ENCODE measurements at places on chromosomes 4 and X.
A peak's percentile ranks its signal among the peaks of the same experiment; 100 is the strongest.

- DNase-seq = no peak
Observed at GRCh38 chr4:174349156-174349555, 65.4 kb downstream of the CEP44 start.

DNA sequence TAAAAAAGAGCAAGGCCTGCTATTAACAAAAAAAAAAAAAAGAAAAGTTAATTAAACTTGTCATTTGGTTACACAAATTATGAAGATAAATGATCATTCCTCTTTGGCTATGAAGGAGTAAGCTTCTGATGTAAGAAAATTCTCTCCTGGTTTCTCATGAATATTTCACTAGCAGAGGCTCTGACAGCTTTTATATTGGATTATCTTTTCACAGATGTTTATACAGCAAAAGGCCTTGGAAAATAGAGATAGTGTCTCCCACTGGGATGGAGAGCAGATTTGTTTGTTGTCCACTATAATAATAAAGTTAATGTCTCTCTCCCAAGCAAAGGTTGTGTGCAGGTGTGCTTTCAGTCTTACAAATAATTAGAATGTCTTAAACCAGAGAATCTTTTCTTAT lies 40.7 kb upstream of the PDGFC start:
- no peak for DNase-seq

DNA sequence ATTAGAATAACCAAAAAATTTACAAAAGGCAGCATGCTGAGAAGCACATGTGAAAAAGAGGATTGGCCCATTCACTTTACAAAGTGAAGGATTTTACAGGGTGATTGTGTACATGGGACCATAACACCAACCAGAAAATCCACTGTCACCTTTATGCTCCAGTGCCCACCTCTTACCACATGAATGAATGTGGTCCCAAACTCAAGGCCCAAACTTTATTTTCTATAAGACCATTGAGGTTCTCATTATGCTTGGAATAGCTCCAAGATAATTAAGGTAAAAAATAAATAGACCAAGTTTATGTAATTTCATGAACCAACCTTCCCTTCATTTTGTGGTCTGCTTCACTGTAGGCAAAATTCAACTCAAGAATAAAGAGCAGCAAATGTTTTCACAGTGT lies 24.3 kb upstream of the MYOZ2 start:
- no peak for DNase-seq

GRCh38 chr4:133759428-133759827 lies 442.2 kb downstream of the PABPC4L start:
- no peak for DNase-seq

DNA sequence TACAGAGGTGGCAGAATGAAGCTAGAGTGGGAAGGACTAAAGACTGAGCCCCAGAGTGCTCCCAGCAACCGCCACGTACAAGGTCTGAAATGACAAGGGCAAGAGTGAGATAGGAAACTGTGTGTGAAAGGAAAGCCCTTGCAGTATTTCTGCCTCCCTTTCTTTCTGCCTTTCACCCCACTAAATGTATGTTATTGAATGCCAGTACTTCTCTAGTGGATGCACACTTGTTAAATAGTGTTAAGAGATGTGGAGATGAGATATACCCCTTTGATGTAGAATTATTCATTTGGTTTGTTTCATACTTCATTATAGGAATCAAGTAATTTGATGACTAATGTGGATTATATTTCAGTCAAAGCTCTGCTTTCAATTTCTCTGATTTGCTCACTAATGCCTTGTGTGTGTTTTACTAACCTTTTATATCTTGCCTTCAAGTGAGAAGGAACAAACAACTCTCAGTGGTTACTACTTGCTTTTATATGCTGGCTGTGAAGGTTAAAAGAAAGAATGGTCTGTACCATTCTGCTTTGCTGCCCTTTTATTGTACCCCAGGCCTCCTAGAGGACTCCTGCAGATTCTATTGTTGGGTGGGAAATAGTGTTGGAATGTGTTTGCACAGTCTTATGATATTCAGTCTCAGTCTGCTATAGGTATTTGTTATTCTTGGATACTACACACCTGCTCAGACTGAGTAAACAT lies 8.0 kb upstream of the ANXA3 start:
- DNase-seq = no peak

DNA sequence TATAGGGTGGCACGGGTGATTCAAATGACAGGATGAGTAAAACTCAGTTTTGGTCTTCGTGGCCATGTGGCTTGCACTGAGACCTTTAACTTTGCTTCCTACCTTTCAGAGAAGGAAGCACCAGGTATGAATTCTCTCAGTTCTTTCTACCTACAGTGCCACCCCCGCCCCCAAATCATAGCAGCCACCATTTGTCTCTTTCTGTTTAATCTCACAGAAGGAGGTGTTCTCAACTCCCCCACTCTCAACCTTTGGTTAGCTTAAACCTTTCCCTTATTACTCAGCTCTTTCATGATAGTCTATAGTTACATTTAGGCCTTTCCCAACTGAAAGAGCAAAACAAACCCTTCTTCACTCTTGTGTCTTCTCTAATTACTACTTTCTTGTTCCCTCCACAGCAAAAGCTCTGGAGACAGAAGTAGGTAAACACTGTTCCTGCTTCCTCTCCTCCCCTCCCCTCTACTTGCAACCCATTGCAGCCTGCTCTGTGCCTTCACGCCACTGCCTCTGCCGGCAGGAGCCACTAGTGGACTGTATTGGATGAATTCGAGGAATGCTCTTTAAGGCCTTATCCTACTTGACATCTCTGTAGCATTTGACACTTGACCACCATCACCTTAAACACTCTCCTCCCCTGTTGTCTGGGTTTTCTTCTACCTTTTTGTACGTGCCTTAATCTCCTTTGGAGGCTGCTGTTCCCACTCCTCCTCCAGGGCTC lies 123.7 kb downstream of the AFF1 start:
- DNase-seq = peak; percentile 38

GRCh38 chr4:17762726-17763125 lies 18.7 kb downstream of the FAM184B start:
- DNase-seq = no peak

DNA sequence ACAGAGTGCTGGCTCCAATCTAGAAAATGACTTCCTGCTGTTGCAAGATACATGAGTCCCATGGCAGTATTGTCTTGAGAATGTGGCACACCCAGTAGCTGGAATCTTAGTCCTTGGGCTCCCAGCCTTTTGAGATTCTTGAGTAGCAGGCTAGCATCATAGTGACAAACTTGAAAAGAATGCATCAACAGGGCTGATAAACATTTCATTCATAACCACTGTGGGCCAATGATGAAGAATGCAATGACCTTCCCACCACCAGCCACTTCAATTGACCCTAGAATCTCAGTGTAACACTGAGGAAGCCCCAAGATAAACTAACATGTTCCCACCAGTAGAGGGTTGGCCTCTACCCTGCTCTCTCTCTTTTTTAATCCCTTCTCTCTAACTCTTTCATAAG lies 329.3 kb downstream of the GBA3 start:
- no peak for DNase-seq

DNA sequence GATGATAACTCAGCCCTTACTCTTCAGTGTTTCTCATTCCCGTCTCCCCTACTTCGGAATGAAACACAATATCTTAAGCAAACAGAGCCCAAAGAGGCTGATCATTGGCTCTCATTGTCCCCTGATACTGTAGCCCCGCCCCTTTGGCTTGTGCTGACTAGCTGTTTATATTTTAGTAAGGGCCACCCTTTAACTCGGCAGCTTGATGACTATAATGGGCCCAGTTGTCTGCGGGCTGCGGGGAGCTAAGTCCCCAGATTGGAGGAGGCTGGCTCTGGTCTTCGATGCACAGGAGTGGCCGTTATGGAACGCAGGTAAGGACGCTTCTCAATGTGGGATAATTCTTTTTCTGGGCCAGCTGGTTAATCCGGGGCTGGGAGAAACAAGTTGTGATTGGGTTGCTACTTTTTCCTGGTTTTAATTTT lies at the start of gene TRIM2:
TRIM2 (plus strand) TSS at position 197 of the 425 bp plus-strand sequence; CDS start at position 285, 88 bp downstream.
- DNase-seq = peak; percentile 61

DNA sequence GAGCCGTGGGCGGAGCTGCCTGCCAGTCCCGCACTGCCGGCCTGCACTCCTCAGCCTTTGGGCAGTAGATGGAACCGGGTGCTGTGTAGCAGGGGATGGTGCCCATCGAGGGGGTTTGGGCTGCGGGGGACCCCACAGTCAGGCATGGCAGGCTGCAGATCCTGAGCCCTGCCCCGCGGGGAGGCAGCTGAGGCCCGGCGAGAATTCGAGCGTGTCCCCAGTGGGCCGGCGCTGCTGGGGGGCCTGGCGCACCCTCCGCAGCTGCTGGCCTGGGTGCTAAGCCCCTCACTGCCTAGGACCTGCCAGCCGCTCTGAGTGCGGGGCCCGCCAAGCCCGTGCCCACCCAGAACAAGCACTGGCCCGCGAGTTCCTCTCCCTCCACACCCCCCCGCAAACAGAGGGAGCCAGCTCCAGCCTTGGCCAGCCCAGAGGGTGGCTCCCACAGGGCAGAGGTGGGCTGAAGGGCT lies 391.5 kb downstream of the SPOCK3 start:
- DNase-seq = no peak

DNA sequence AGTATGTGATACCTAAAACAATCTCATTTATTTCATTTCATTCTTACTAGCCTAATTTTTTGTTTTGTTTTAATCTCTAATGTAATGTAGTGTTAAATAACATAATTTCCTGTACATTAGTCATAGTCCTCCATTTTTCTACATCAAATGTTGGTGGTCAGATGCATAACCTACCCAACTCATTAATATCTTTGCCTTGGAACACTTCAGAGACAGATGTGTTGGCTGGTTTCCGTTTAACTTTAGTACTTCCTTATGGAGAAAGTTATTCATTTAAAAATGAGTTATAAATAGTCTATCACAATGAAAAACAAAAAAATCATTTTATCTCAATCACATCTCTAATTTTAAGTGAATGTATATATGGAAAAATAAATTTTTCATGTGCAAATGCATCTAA lies 190.2 kb downstream of the ANTXR2 start:
- DNase-seq = no peak

DNA sequence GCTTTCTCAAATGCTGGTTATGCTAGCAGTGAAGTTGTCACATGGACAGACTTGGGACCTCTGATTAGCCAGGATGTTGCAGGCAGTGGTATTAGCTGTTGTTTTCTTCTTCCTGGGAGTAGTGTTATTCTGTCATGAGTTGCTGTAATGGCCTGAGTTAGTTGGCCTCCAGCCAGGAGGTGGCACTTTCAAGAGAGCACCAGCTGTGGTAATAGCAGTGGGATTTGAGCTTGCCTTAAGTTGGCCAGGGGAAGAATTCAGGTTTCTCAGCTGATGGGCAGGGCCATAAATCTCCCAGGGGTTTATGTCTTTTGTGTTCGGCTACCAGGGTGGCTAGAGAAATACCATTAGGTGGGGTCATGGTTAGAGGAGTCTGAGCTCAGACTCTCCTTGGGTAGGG lies 132.6 kb downstream of the GLUD2 start:
- DNase-seq = no peak

- DNase-seq = no peak
Observed at GRCh38 chr4:77120886-77121508, 36.0 kb upstream of the CCNG2 start.

- no peak for DNase-seq
Observed at GRCh38 chrX:7088968-7089615, 58.4 kb upstream of the STS start.

- no peak for DNase-seq
Observed at GRCh38 chr4:20773144-20773997, 73.1 kb downstream of the PACRGL start.

DNA sequence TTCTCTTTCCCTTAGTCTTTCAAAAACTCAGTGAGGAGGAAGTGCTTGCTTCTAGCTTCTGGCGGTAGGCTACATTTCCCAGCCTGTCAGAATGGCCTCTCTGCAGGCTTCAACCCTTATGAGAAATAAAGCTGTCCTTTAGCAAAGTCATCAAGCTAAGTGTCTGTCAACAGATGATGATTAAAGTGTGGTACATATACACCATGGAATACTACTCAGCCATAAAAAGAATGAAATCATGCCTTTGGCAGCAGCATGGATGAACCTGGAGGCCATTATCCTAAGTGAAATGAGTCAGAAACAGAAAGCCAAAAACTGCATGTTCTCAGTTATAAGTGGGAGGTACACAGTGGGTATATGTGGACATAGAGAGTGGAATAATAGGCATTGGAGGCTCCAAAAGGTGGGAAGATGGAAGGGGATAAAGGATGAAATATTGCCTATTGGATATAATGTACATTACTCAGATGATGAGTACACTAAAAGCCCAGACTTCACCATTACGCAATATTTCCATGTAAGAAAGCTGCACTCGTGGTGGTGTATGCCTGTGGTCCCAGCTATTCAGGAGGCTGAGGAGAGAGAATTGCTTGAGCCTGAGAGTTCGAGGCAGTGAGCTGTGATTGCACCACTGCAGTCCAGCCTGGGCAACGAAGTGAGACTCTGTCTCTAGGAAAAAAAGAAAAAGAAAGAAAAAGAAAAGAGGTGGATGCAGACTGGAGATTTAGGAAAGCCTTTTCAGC lies 7.9 kb downstream of the TRIM2 start:
- DNase-seq = no peak

GRCh38 chr4:77742054-77742453 lies 77.1 kb downstream of the CNOT6L start:
- no peak for DNase-seq

GRCh38 chr4:105350859-105351490 lies 122.9 kb downstream of the PPA2 start:
- no peak for DNase-seq

- DNase-seq = no peak
Observed at GRCh38 chr4:14084598-14084997, 457.1 kb upstream of the BOD1L1 start.

DNA sequence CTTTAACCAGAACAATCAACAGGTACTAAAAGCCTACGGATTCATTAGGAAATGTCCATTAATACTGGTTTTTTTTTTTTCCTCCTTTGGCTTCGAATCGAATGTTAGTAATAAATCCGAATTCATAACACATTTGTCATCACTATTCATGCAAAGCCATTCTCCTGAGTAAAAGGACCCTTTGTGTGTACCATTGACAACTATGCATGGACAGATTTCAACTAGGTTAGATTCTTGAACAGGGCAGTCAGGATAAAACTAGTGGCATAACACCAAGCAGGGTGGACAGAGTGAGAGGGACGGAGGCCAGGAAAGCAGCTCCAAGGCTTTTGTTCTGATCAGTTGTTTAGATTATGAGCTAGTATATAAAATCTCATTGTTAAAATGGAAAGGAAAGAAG lies 1722.0 kb upstream of the TENM3 start:
- DNase-seq = no peak

GRCh38 chr4:105624530-105624929 lies 72.1 kb downstream of the ARHGEF38 start:
- no peak for DNase-seq

All from hypothalamus (tissue), 51 donors.